Fibroblast of gingiva (primary cell): ENCODE measurements at places on chromosomes 4 and X.

GRCh38 chrX:15908603-15909290 is 54.1 kb upstream of the AP1S2 start:
- no peak for DNase-seq

- no peak for DNase-seq
Measured at GRCh38 chr4:42915484-42915883, 23.0 kb downstream of the GRXCR1 start.

DNA sequence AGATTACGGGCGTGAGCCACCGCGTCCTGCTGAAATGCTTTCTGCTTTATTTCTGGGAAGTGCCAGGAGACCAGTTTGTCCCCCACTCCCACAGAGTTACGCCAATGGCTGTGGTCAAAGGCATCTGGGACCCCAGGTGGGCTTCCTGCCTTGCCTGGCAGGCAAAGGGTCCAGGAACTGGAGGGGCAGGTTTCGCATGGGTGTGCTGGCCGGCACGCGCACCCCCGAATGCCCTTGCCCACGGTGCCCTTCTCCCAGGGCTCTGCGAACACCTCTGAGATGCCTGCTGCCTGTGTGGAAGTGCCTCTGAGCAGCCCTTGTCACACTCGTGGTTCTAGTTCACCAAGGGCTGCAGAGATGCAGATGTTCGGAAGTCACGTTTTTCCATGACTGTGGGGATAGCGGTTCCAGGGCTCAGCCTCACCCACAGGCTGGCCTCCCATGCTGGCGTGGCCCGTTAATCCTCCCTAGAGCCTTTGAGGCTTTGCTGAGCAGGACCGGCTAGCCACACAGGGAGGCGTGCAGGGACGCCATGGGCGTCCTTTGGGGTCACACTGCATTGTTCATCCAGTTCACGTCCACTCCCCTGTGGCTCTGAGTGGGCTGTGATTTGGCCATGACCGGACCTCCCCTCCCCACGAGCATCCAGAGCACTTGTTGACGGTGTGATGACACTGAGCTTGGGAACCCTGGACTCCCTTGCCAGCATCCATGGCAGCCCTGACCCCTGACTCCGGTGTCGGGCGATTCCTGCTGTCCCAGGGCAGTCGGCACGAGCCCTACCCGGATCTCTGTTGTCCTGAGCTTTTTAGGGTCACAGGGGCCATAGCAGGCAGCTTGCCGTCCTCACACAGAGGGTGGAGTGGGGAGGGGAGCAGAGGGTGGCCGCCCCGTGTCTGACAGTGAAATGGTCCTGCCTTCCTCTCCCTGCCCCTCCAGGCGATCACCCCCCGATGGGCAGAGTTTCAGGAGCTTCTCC is 12.7 kb upstream of the ADD1 start:
- no peak for DNase-seq

GRCh38 chr4:143082701-143083100 is 102.0 kb upstream of the USP38 start:
- DNase-seq = no peak

DNA sequence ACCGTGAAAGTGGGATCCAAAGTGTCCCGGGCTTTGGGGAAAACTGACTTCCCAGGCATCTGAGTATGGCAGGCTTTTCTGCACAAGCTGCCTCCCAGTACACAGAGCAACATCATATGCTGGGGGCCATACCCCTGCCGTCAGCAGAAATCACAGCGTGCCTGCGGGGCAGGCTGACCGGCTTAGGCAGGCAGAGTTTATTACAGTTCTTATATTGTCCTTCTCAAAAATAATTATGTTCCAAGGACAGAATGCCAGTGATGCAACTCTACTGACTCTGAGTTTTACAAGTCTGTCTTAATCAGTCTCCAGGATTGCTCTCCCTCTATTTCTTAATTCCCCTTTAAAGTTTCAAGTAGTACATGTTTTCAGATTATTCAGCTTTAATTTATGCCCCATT is 37.0 kb downstream of the IL21 start:
- peak; percentile 69 for DNase-seq
